ENCODE measurements at places on chromosomes 3 and 15.

- DNase-seq, result peak; percentile 95
These were observed 45.6 kb upstream of the CSPG4 start for GRCh38 chr15:75758071-75758872.

DNA sequence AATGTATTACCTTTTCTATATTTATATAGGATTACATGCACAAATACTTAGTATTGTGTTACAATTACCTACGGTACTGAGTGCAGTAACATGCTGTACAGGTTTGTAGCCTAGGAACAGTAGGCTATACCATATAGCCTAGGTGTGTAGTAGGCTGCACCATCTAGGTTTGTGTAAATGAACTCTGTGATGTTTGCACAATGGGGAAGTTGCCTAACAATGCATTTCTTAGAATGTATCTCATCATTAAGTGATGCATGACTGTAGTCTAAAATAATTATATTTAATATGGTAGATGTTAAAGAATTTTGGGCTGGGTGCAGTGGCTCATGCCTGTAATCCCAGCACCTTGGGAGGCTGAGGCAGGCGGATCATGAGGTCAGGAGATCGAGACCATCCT, 281.0 kb downstream of the KLF13 start:
- DNase-seq, result no peak

- DNase-seq, result no peak
These were observed 361.8 kb upstream of the ROPN1 start for GRCh38 chr3:124353691-124354090.

- DNase-seq, result no peak
These were observed 32.2 kb upstream of the SSR3 start for GRCh38 chr3:156586905-156587759.

DNA sequence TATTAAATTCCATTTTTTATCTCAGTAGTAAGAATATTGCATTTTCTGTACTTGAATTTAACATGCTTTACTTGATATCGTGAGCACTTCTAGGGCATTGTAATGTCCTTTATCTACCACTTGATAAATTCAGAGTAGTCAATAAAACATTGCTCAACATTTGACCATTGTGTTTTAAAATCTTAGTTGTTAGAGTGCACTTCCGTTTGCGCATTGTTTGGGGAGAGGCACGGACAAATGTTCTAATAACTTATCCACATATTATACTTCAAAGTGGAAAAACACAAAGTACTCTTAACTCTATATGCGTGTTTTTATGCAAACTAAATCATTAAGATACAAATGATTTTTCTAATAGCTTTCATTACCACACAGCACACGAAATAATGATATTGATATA, 419 bp downstream of the FAM227B start:
- no peak for DNase-seq

GRCh38 chr3:126925411-126926171, 57.3 kb upstream of the PLXNA1 start:
- no peak for DNase-seq

DNA sequence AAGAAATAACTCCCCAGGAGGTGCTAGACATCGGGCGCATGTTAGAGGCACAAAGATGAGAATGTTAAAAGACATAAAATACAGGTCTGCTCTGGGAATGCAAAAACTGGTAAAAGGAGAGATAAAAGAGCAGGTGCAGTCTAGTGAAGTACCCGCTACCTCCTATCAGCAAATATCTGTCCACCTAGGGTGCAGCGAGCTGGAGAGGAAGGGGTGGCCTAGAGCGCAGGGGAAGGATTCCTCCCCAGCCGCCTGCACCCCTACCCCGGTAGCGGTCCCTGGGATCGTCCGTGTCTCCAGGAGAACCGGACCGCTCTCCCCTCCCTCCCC, 237 bp upstream of the ZNF662 start:
- no peak for DNase-seq

DNA sequence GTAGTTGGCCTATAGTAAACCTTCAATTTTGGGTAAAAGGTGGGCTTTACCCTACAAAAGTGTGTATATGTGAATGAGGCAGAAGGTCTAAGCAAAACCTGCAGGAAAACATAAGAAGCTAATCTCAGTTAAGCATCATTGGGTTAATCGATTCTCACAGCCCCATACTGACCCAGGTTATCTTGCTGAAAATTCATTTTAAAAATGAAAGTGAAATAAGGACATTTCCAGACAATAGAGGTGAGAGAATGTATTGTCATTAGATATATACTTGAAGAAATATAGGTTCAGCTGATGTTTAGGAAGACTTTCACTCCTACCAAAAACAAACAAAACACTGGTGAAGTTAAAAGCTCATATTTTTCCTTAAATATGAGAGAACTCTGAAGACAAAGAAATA, 85.6 kb downstream of the MCF2L2 start:
- no peak for DNase-seq

DNA sequence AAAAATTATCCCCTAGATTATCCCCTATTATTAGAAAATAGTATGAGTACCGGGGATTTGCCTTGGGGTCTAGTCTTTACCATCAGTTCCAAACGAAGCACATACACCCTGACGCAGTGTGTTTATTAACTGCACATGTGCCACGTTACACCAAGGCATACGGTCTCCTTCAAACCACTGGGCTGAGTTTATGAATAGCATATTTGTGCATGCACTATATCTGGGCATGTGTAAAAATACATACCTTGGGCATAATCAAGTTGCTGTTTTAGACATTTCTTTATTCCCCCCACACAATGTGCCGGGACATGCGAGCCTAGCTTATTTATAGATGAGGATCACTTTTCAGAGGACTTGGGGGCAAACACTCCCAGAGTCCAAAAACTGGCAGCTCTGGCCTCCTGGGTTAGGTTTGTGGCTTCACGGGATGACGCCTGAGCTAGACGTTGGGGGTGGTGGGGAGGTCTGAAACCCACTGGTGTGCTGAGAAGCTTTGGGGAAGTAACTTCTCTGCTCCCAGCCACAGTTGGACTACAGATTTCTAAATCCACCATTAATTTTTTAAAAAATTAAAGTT, 16.2 kb downstream of the IGDCC4 start:
- no peak for DNase-seq

- no peak for DNase-seq
These were observed 69.4 kb downstream of the SRGAP3 start for GRCh38 chr3:9179826-9180763.

DNA sequence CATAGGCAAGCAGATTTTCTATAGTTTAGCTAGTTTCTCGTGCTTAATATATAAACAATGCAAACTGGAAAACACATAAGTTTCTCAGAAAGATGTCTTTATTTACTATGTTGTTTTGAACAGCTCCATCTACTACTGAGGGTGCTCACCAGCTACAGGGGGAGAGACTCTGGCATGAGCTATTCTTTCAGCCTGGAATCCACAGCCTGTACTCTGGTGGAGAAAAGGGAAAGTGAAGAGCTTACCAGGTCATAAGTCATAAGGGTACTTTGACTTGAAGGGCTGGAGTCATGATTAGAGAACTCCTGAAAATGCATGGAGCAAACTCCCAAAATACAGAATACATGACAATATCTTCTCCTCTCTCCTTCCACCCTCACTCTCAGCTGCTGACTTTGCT, 4.4 kb upstream of the AVEN start:
- no peak for DNase-seq

- DNase-seq, result no peak
These were observed 722.3 kb upstream of the LMCD1 start for GRCh38 chr3:7779331-7779730.

DNA sequence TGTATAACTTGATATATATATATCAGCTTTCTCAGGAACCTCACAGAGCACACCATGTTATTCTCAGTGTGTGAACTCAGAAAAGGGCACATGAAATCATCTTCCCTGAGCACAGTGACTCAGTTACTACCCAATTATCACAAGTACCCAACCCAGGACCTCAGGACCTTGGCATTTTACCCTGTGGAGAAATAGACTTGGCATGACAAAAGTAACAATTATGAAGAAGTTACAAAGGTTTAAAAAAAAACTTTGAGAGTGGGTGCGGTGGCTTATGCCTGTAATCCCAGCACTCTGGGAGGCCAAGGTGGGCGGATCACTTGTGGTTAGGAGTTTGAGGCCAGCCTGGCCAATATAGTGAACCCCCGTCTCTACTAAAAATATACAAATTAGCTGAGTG, 52.4 kb downstream of the ONECUT1 start:
- no peak for DNase-seq

DNA sequence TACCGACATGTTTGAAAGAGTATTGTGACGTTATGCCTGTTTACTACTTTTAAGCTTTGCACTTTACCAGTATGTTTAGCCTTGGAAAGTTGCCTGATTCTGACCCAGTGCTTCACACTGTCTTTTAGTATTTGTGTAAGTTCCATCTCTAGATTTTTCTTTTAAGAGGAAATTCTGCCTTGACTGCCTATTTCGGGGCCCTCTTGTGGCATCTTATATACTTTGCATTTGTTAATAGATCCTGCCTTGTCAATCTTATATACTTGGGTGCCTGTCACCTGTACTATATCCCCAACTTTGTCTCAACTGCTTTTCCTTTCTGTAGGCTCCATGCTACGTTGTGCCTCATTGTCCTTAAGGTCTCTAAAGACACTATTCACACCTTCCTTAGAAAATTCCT, 244.6 kb downstream of the STXBP5L start:
- DNase-seq, result peak; percentile 57

- no peak for DNase-seq
These were observed 1.1 kb downstream of the TPRG1 start for GRCh38 chr3:189172668-189173419.

DNA sequence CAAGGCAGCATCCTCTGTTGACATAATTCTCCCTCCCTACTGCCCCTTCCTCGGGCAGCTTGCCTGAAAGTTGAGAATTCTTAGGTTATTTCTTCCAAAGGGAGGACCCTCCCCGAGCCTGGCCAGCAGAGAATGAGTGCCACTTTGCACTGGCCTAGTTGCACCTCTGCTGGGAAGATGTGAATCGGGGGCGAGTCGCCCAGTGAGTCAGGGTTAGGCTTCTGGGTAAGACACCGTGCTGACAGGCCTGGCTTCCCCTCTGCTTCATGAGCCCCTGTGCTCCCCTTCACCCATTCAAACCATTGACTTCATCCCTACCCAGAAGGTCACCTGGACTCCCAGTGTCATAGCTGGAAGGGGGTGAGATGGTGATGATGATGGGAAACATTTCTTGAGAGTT, 82.3 kb downstream of the AAGAB start:
- DNase-seq, result no peak

DNA sequence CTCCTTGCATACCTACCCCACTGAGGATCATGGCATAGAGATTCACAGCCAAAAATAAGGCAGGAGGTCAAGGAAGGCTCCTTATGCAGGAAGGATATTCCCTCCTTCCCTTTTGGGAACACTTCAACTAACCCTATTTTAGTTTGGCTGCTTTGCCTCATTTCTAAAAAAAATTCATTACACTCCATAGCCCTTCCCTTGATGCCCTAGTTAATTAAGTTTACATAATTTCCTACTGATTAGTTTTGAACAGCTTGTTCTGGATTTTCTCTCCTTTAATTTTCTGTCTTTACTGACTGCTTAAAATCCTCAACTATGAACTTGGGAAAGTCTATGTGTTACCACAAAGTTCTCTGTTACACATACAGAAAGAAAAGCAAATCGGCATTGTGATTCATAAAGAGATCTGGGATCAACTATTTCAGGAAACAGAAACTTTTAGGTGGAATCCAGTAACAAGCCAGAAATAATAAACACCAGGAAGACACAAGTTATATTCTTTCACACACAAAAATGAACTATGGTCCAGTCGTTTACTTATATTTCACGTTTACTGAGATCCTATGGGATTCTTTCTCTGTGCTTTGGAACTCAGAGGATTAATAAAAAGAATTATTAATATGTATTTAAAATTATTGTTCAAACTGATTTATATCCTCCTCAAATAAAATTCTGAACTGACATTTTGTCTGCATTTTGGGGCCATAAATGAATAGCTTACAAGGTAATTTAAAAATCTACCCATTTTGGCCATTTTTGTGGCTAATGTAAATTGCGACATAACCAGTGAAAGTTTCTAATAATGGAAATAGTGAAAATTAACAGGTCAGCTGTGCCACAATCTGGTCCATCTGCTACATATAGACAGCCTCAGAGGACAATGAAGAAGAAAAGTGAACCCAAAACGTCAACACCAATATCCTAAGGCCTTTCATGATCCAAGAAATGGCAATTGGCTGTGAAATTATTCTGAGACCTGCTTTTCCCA, 113.8 kb downstream of the FRMD5 start:
- no peak for DNase-seq

DNA sequence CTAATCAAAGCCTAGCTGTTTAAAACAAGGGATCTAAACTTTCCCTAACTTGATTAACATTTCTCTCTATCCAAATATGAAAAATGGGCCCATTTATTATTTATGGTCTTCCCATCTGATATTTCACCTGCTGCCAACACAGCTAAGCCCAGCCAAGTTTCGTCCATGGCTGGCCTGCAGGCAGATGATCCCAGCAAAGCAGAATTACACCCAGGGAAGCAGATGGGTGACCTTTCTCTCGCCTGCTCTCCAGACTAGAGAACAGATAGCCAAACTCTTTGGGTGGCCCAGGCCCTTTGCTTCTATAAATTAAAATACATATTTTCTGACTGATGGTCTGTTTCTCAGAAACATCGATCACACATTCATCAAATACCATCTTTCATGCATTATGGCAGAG, 1038.8 kb downstream of the AGBL1 start:
- DNase-seq, result peak; percentile 40

- DNase-seq, result peak; percentile 84
These were observed 103.0 kb upstream of the ARHGEF26 start for GRCh38 chr3:154018100-154018696.

DNA sequence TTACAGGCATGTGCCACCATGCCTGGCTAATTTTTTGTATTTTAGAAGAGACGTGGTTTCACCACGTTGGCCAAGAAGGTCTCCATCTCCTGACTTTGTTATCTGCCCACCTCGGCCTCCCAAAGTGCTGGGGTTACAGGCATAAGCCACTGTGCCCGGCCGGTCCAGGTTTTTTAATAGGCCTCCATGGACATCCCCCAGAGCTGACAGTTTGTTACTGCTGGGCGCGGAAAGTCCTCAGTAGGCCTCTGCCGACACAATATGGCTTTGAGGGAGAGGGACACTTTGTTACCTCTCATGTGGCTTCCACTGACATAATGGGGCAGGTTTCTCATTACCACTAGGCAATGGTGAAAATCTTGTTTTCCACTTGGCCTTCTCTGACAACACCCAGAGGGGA, 152.0 kb downstream of the WNT7A start:
- DNase-seq, result no peak

DNA sequence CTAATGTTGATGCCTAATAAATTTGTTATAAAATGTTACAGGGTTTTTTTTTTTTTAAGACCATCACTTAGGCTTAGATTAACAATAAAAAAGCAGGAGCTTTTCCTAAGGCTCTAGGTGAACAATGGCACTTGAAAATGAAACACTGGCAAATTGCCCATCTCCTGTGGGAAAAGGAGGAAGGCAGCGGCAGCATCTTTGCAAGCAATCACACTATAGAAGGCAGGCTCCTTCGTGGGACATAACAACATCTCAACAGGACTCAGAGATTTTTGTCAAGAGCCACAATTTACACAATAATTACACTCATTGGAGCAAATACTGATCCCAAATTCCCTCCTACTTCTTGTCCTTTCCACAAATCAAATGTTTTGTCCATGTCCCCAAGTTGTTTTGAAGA, 646.7 kb downstream of the ROBO2 start:
- no peak for DNase-seq

- DNase-seq, result peak; percentile 63
These were observed 411.5 kb downstream of the GABRG3 start for GRCh38 chr15:27382361-27383025.

- no peak for DNase-seq
These were observed 796.5 kb downstream of the GRM7 start for GRCh38 chr3:7657214-7658112.

Measured in NCI-H82 (cell line).